GDM1 (cell line): ENCODE measurements at places on chromosomes 7 and 10.

- DNase-seq, result no peak
Measured at GRCh38 chr10:36494371-36494770, 631.0 kb upstream of the ANKRD30A start.

- peak; percentile 76 for DNase-seq
Measured at GRCh38 chr10:26479766-26480492, 41.8 kb downstream of the APBB1IP start.

DNA sequence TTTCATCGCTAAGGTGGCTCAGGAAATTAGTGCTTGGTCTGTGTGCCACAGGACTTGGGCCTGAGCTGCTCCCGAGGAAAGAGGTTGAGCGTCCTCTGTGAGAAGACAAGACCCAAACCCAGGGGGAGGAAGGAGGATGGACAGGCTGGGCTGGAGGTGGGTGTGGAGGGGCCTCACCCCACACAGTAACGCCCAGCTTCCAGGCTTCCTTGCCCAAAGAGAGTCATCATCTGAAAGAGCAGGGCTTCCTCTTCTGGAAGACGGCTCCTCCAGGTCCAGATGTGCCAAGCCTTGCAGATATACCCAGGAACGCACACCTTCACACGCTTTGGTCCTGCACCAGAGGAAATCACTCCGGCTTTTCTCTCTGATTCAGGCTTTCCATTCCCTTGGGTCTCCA, 127.8 kb upstream of the MGMT start:
- DNase-seq, result no peak

- DNase-seq, result no peak
Measured at GRCh38 chr7:3835109-3835508, 534.1 kb downstream of the SDK1 start.

DNA sequence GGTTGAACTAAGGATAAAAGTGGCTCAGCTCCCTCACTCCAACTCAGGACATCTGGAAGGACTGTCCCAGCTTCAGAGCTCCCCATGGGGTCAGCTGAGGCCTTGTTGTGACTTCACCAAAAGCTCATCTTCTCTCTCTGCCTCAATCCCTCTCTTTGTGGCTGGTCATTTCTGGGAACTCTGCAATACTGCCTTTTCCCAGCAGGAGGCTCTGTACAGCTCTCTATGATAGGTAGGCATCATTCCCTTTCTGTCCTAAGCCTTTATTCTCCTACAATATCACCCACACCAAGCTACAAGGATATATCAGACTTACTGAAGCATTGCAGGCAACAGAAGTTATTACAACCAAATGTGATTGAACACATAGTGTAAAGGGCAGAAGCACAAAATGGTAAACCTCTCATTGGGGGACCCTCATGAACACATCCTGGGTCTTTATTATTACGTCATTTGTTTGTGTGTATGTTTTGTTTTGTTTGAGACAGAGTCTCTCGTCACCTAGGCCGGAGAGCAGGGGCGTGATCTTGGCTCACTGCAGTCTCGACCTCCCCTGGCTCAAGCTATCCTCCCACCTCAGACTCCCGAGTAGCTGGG, 36.7 kb upstream of the PRPS1L1 start:
- no peak for DNase-seq

DNA sequence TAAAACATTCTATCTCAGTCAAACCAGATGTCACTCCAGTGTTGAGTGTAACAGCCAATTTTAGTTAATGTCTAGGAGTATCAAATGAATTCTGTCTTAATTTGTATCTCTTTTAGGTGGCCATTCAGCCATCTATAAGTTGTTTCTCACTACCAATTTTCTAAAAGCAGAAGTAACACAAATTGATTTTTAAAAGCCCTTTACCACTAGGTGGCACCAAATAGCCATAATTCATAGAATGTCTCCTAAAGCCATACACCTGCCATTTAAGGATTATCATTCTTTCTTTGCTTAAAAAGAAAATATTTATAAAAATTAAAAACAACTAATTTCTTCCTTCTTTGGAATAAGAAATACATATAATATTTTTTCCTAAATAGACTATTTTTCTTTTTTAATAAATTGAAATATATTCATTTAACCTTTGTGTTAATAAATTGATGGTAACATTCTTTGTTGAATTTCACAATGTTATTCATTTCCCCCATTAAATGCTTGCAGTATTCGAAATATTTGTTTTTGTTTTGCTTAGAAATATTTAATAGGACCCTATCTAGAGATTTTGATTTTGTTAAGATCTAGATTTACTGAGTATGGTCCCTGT, 107.8 kb upstream of the PPP1R3A start:
- DNase-seq, result peak; percentile 27

DNA sequence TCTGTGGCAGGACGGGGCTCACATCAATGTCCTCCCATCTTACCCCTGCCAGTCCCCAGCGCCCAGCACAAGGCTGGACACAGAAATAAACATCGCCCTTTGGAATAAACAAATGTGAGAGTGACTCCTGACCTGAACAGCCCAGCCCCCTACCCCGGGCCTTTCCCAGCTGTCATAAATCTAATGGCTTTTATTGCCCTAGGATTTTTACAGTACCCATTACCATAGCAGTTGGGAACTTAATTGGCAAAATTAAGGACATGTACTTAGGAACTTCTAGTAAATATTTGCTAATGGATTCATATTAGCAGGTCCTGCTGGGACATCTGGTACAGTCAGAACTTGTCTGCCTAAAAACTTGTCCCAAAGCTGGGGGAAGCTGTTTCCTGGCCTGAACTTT, 76.6 kb downstream of the GLRX3 start:
- no peak for DNase-seq

DNA sequence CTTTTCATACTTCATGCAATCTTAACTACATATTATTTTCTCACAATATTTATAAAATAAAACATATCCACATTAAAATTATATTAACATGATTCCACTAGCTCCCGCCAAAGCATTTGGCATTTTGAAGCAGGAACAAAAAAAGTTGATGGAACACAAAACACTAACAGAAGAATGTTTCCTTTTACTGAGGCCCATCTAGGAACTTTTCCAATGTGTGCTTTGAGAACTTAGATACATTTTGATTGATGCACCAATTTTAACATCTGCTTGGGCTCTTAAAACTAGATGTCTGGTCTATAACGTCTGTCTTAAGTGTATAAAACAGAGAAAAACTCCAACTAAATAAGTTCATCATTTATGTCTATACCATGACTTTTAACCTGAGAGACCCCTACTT, 1214.8 kb downstream of the SORCS1 start:
- no peak for DNase-seq

GRCh38 chr10:27620430-27621397, 116.6 kb downstream of the RAB18 start:
- DNase-seq, result no peak

DNA sequence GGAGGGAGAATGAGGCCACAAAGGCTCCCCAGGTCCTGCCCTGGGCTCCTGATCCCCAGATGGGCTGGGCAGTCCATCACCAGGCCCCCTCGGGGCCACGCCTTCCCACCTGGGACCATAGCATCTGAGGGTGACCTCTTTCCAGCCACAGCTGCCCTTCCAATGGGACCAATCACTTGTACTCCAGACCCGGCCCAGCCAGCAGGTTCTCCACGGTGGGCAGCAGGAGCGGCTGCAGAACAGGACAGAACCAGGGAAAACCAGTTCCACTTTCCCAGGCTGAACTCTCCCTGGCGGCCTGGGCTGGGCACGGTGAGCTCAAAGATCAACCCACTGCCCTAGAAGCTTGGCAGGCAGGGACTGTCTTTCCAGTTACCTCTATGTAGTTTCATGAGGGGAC, 257.6 kb downstream of the MAD1L1 start:
- DNase-seq, result no peak

DNA sequence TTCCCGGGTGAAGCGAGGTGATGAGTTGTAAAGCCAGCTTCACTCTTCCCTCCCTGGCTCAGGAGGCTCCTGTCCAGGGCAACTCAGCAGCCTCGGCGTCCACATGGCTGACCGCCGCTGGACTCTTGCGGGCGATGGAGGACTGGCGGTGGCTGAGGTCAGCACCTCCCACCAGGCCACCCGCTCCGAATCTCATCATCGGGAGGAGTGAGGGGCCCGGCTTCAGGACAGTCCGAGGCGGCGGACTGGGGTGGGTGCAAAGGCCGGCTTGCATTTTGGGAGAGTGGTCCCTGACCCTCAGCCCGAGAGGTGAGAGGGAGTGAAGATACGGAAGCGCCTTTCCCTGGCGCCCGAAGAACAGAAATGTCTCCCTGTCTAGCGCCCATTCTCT, 759 bp downstream of the DNAJB12 start:
- DNase-seq, result no peak

DNA sequence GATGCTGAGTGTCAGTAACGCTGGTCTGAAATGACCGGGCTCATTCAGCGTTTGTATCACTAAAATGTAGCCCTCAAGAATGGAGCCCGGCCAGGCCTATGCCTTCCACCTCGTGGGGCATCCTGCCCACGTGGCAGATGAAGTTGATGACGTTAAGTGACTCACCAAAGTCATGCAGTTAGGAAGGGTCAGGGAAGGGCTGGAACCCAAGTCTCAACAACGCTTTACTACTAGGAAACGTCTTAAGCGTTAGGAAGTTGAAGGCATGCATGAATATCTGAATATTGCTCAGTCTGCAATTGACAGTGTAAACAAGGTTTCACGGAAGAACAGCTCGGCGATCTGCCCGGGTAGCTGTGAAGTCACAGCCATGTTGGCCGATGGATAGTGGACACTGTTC, 14.0 kb upstream of the UBE3C start:
- DNase-seq, result no peak

- no peak for DNase-seq
Measured at GRCh38 chr10:68721673-68722335, 765 bp downstream of the CCAR1 start.

DNA sequence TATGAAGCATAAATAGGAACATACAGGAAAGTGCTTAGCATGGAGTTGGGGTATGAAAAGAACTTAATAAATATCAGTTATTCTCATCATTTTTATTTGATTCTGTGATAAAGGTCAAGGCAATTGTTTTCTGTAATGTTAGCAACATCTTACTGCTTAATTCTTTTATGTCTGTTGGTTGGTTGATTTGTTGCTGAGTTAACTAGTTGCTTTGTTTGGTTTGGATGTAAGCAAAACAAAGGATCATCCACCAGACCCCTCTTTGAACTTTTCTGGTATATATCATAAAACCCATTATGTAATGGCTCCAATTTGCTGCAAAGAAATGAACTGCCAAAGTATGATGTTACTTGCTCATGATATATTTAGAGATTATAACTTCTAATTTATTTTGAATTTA, 44.5 kb downstream of the CH25H start:
- no peak for DNase-seq
